ENCODE measurements at places on chromosomes 11 and 22.

DNA sequence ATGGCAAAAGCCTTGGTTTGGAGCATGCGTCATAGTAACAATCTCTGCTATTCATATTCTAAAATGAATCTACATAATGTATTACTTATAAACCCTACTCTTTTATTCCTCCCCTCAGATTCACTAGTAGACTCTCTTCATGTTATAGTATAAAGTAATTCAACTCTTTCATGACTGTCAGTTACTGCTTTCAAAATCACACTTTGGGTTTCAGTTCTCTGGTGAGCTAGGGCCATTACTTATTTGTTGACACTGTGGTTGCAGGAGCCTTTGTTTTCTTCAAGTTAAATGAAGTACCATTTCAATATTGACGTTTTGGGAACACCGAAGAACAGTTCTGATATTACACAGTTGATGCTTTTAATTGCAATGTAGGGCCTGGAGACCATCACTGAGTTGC lies 378.4 kb downstream of the DDX10 start:
- DNase-seq = no peak

DNA sequence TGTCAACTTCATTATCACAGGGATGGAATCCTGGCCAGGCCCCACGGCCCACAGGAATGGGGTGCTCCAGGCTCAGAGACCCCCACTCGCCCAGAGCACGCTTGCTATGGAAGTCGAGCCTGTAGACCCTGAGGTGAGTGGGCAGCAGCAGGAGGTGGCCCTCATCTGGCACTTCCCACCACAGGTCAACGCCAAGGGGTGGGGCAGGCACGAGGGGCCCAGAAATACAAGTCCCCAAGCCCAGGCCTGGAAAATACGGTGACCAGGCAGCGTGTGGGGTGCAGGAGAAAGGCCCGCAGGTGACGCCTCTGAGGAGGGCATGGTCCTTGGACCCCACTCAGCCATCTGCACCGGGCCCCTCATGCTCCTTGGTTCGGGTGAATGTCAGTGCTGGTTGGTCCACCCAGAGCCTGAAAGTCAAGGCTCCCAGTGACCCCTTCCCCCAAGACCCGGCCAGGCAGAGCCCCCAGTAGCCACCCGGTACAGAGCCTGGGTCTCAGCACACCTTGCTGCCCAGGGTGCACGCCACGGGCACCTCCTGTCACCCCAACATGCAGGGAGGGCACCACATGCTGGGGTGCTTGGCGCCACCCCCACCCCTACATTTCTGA lies 2.4 kb downstream of the MOB2 start:
- no peak for DNase-seq

GRCh38 chr11:125174686-125175085 lies 10.1 kb downstream of the PKNOX2 start:
- no peak for DNase-seq

GRCh38 chr11:108206171-108206570 lies 16.3 kb downstream of the NPAT start:
- no peak for DNase-seq

GRCh38 chr22:50302041-50302541 lies 5.4 kb downstream of the PLXNB2 start:
- DNase-seq = peak; percentile 68

DNA sequence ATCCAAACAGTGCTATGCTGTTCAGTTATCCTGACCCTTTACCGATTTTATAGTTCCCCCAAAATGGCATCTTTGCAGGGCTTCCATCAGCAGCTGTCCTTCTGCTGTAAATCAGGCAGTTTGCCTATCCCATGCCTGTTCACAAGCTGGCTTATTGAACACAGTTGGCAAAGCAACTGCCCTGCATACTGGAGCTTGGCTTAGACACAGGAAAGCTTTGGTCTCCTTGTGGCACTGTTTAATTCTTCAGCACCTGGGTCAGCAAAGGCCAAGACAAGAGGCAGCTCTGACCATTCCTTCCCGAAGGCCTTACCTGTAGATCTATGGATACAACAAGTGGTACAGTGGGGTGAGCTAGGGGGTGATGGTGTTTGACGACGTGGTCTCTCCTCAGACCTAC lies 32.2 kb downstream of the TSPAN18 start:
- DNase-seq = no peak

DNA sequence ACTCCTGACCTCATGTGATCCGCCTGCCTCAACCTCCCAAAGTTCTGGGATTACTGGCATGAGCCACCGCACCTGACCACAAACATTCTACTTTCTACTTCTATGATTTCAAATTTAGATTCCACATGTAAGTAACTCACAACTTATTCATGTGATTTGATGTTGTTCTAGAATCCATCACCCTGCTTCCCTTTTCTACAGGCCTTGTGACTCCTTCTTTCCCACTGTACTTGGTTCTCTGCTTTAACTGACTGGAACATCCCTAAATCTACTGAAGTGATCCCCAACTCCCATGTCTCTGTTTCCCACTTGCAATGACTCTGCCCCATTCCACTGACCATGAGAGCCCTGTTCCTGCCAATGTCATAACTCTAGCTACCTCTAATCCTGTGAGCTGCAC lies 25.7 kb upstream of the MRPL17 start:
- no peak for DNase-seq

DNA sequence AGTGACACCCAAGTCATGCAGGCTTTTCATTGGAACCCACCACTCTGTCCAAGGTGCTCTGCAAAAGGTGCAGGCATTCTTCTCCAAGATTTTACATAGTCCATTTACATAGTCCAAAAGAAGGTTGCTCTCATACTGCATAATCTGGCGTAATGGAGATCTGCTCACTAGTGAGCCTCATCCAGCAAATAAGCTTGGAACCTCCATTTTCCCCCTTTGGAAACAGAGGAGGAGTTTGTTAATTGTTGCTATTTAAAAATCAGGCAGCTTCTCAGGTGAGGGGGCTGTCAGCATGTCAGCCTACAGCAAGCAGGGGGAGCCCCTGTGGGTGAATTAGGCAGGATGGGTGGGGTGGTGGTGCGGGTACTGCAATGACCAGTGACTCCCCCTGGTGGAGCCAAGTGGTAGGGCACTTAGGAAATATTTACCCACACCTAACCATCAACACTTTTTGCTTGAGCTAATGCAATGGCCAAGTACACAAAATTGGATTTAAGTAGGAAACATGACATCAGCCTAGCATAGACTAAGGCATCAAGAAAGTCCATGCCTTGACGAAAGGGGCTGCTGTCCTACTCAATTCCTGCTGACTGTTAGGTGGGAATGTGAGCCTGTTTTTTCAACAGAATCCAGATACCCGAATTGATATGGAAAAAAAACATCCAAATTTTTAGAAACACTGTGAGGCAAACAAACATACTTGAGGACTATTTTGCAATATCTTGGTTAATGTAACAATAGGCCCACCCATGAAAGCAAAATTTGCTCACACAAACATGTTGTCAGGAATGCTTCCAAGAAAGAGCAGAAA lies 64.5 kb downstream of the AMBRA1 start:
- peak; percentile 74 for DNase-seq

DNA sequence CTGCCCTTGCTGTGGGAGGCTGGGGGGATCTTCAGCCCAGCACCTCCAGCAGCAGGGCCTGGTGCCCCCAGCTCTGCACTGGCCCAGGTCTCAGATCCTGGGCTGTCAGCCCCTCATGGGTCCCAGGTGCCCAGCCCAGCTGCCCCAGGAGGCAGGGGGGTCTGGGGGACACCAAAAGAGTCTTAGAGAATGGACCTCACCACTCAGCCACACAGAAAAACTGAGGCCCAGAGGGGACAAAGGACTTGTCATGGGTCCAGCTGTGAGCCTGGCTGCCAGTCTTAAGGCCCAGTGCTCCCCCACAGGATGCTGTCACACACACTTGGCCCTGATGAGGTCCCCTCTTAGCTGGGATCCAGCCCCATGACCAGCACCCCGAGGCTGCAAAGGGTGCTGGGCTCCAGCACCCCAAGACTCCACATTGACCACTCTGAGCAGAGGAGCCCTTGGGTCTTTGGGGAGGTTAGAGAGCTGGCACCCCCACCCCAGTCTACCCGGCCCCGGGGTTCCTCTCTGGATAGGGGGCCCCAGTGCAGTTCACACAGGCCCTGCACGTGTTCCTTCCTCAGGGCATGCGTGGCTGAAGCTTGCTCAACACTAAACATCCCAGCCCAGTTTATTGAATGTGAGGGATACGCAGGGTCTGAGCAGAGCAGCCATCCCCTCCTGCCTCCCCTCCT lies 54.4 kb downstream of the IGLL5 start:
- no peak for DNase-seq

- DNase-seq = no peak
Observed at GRCh38 chr22:42217752-42218280, 52.6 kb downstream of the TCF20 start.

DNA sequence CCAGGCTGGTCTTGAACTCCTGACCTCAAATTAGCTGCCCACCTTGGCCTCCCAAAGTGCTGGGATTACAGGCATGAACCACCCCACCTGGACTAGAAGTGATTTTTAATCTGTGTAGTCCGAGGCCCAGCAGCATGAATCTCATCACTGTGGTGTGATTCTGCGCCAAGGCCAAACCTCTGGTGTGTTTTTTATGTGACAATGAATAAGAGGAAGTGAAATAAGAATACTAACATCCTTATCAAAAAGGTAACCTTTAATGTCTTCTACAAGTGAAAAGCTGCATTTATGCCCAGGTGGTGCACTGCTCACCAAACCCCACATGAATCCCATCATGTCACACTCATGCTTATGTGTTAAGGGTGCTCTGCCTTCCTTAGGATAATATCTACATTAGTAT lies 77.1 kb upstream of the OR9Q1 start:
- DNase-seq = no peak

- DNase-seq = no peak
Observed at GRCh38 chr11:66409226-66409625, 11.6 kb upstream of the NPAS4 start.

All from CD4-positive, alpha-beta T cell treated with Interleukin-1 beta for 1 hour (primary cell).